Heart left ventricle (tissue), 16 donors: ENCODE measurements at places on chromosomes 16 and 17. TPM values are rescaled to one million over a fixed set of nuclear protein-coding genes. Genes with fewer than 3 reads are reported as not detected.

CBLN1 gene
- polyA plus RNA-seq: 0.24 TPM

NGFR gene
- polyA plus RNA-seq: 4.6 TPM

RHOT1 gene
- polyA plus RNA-seq: 53.5 TPM

PRSS36 gene
- 2.6 TPM for polyA plus RNA-seq

UMOD gene
- not detected for polyA plus RNA-seq

OR1E2 gene
- polyA plus RNA-seq: not detected
